ENCODE measurements at places on chromosomes 6 and 20.

GRCh38 chr20:24449026-24449720 is 20.3 kb upstream of the SYNDIG1 start:
- no peak for DNase-seq

- no peak for DNase-seq
These were observed 842.1 kb upstream of the ADGRB3 start for GRCh38 chr6:67792996-67793395.

DNA sequence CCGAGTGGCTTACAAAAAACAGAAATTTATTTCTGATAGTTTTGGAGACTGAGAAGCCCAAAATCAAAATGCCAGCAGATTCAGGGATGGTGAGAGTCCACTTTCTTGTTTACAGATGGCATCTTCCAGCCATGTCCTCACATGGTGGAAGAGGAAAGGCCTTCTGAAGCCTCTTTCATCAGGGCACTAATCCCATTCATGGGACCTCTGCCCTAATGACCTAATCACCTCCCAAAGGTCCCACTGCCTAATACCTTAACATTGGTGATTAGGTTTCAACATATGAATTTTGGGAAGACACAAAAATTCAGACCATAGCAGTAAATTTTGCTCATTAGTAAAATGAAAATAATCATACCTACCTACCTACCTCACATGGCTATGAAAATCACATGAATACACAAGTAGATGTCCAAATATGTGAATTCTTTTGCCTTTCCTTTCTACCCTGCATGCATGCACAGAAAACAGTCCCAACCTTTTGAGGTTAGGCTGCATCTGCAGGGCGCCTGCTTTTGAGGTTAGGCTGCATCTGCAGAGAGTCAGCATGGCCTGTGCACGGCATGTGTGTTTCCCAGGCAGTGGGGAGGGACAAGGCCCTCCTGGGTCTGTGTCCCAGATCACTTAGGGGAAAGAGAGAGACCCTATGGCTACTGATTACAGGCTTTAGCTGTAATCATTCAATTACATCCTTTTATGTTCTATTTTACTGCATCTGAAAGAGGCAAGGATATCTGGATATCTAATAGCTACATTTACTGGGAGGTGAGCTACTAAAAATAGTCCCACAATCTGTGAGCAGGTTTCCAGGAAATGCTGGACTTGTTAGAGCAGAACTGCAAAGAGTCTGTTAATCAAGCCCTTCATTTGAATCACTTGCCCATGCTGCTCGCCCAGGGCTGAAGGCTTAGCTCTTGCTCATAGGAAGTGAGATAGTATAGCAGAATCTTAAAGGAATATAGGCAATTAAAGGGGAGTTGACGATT is 497.7 kb upstream of the MARCKS start:
- DNase-seq: no peak

DNA sequence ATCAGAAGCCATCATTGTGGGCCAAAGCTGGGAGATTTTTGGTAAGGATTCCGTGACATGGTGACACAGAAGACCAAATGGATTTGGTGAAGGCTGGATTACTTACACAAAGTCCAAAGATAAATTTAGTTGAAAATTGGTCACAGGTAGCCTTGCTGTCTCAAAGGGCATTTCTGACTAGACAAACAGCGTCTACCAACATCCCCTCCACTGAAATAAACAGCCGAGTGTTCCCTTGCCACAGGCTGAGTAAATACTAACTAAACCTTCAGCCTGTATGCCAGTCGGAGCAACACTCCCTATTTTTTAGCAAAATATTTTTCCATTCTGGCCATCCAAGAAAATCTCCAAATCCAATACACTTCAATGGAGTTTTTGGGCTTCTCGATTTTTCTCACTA is 279.9 kb upstream of the CITED2 start:
- DNase-seq: no peak

DNA sequence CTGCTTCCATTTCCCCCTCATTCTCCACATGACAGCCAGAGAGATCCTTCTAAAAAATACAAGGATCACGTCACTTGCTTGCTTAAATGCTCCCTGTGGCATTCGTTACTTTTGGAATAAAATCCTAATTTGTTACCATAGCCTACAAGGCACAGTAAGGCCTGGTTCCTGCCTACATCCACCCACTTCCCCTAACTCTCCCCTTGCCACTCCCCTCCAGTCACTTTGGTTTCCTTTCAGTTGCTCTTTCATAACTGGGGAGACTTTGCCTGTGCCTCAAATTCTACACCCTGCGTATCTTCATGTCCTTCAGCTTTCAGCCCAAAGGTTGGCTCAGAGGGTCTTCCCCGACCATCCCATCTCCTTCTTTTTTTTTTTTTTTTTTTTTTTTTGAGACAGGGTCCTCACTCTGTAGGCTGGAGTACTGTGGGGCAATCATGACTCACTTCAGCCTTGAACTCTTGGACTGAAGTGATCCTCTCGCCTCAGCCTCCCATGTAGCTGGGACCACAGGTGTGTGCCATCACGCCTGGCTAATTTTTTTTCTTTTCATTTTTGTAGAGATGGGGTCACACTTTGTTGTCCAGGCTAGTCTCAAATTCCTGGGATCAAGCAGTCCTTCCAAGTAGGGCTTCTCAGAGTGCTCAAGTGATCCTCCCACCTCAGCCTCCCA is 12.5 kb downstream of the ID1 start:
- no peak for DNase-seq

- no peak for DNase-seq
These were observed 663.9 kb upstream of the DEFB115 start for GRCh38 chr20:30593572-30593971.

GRCh38 chr6:43943781-43944250 is 173.8 kb downstream of the VEGFA start:
- DNase-seq: no peak

DNA sequence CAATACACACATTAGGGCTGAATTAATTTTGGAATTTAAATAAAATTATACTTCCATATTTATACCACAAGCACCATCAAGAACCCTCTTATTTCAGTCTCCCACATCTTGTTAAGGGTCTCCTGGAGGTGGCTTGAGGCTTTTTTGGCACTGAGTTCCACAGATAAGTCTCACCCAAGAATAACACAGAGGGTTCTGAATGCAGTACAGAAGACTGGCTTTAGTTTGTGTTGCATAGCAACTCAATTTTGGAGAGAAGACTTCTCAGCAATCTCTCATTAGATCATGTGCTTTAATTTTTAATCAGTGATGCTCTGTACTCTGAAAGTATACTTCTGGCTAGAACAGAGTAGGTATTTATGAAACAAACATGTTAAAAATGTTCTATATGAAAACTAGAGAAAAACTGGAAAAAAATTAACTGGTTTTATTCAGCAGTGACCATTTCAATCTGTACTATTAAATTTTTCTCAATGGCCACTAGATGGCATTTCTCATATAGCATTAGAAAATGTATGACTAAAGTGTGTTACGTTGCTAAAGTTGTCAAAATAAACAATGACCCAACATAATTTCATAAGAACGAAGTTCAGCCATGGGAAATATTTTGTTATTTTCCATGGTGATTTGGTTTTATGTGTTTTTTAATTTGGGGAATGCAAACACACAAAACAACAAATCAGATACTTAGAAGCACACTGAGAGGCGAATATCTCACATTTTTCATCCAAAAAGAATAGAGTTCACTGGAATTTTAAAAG is 32.7 kb upstream of the MAP7 start:
- DNase-seq: peak; percentile 58

GRCh38 chr6:2047855-2048254 is 197.6 kb downstream of the GMDS start:
- DNase-seq: no peak

DNA sequence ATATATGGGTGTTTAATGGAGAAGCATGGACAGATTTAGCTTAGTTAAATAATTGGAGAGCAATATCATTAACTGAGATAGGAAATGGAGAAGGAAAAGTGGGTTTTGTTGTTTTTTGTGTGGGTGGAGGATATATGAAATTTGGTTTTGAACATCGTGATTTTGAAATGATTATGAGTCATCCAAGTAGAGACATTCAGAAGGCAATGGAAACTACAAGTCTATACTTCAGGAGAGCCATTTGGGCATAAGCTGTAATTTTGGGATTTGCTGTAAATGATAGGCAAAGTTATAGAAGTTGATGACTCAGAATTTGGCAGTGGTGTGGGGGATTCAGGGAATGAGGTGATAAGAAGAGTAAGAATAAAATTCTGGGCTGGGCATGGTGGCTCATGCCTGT is 27.4 kb upstream of the FAM135A start:
- DNase-seq: no peak

- no peak for DNase-seq
These were observed 64.2 kb downstream of the GCNT2 start for GRCh38 chr6:10585209-10585845.

GRCh38 chr20:62294516-62294915 is 8.3 kb upstream of the ADRM1 start:
- DNase-seq: no peak

DNA sequence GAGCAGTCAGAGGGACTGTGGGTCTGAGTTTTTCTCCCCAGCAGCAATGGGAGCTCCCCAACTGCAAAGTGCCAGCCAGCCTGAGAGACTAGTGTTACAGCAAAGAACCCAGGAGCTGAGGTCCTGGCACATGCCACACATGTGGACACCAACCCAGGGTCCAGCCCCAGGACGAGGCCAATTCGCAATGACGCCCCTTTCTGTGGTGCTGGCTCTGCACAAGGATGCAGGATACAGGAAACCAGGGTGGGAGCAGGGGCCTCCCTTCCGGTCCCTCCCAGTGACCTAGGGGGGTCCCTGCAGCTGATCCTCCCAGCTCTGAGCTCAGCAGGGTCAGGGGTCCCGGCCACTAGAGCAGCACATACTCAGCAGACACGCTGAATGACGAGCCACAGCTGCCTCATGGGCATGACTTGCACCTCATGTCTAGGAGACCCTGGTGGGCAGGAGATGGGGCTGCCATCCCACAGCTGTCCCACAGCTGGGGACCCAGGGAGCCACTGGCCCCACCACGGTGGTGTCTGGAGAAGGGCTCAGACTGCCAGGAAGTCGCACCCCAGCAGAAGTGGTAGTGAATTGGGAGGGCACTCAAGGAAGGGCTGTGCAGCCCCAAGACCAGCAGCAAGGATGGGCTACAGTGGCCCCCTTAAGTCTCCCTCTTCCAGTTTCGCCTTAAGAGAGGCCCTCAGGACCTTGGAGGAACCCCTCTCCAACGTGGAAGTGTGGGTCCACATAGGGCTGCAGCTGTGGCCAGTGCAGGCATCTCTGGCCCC is 3.6 kb downstream of the ARFRP1 start:
- no peak for DNase-seq

- no peak for DNase-seq
These were observed 46.4 kb upstream of the COL21A1 start for GRCh38 chr6:56293781-56294180.

DNA sequence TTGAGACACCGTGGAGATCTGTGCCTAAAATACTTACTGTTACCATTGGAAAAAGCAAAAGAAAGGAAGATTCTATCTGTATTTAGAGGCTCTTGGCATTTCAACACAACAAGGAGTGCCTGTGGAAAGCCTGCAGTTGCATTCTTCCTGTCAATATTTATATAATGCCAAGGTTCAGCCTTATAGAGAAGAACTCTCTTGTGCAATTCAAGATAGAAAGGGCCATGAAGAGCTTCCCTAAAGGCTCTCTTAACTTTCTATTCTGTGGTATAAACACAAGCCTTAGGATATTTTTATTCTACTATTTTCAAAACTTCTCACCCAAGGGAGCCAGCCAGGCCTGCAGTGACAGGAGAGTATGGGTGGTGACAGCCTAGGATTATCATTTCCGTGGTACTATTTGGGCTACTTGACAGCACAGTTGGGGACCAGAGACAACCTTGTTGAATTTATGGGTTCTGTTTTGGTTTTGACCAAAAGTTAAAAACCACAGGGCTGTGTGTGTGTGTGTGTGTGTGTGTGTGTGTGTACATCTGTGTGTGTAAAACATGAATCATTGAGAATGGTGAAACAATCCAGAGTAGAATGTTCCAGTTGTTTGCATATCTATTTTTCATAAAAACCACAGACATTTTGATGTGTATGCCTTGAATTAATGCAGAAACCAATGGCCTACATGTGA is 700.9 kb upstream of the SLC35B3 start:
- no peak for DNase-seq

DNA sequence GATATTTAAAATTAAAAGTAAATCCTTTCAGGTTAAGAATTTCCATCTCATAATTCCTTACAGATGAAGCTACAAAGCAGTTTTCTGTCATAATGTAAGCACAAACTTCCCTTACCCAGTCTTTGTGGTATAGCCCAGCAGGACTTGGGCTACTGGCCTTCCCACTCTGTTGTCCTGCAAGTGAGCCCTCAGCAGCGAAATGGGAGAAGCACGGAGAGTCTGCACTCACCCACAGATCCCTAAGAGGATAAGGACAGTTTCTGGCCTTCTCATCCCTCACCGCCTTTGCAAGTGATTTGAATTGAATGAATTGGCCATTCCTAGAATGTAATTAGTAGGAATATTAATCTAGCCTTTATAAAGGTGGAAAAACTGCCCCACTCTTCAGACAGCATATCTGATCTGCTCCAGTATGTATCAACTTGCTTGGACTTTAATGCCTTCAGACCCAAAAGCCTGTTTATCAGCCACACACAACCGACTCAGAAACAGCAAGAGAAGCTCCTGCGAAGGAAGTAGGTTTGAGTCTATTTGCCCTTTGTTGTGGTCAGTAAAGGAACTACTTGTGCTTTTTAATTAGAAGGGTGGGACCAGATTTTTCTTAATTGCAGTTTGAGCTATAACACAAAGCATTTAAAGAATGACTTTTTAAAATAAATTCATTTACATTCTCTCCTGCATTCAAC is 29.9 kb upstream of the PRDM1 start:
- no peak for DNase-seq

DNA sequence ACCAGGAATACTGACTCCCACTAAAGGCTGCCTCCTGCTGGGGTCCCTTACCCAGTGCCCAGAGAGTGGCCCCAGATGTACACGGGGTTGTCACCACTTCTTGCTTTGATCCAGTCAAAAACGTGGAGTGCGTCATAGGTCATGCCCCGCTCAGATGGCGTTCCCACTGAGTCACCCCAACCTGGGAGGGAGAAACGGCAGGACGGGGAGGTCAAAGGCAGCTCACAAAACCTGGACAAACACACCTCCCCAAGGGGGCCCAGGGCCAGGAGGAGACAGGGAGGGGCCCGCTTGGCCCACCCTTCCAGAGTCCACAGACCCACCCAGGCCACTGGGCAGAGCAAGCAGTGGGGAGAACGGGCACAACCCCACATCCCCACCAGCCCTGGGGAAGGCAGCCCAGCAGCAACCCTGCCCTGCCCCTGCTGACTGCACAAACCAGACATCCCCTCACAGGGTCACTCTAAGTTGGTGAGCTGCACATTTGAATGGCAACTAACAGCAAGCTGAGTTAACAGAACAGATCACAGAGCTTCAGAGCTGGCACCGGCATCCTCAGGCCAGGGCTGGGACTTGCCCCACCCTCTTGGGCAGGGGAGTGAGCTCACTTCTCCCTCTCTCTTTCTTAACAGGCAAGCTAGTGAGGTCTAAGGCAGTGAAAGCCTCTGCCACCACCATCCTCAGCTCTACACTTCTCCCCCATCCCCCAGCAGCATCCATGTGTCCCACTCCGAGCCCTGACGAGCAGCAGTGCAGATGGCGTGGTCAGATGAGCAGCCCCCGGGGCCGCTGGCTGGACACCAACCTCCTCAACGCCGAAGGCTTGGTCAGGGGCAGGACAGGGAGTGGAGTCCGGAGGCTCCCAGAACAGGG is 61.7 kb downstream of the PYGB start:
- DNase-seq: no peak
